ENCODE measurements at places on chromosomes 1 and 21.

DNA sequence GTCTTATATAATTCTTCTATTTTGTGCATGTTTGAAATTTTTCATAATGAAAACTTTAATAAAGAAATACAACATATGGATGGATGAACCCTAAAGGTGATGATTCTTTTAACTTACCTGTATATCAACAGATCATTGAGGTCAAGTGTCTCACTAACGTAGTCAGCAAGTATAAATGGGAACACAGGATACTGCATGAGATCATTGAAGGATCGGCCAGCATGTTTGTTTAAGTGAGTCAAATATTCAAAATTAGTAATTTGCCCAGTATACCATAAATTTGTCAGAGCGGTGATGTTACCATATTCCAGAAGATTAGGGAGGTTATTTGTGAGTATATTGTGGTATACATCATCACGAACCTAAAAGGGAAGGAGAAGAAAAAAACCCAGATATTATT, 71.0 kb upstream of the GNG4 start:
- no peak for DNase-seq

GRCh38 chr1:227869279-227869842, 53.9 kb downstream of the PRSS38 start:
- DNase-seq, result no peak

- peak; percentile 97 for DNase-seq
Observed at GRCh38 chr1:21573971-21574465, 64.8 kb downstream of the ALPL start.

DNA sequence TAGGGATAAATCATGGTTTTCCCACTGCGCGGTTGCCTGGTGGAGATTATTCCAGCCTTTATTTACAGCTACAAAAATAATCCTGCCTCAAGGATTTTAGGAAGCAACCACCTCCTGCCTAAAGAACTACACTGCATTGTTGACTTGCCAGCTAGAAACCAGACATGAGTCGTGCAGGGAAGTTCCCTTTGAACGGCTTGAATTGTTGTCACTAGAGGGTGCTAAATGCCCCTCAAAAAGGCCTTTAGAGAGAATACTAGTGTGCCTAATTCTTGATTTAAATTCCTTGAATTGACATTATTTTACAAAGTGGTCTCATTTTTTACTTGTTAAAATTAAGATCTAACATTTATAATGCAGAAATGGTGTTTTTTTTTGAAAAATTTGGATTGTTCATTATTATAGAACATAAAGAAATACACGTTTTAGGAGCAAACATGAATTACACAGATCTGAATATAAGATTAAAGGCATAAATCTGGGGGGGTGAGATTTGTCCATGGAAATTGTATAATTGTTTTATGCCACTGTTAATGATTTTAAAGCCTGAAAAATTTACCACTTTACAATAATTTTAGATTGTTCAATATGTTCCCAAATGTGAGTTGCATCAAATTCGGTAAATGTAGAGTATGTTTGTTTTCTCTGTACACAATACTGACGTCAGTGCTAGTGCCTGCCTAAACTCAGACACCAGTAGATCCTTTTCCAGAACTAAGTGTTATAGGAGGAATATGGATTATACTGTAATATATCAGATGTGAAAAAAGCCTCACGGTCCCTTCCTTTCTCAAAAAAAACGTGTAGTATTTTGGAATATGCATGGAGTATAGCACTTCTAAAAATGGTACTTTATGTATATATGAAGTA, 7.6 kb upstream of the ERG start:
- DNase-seq, result peak; percentile 13

GRCh38 chr1:223153177-223154119, 10.4 kb upstream of the TLR5 start:
- no peak for DNase-seq

DNA sequence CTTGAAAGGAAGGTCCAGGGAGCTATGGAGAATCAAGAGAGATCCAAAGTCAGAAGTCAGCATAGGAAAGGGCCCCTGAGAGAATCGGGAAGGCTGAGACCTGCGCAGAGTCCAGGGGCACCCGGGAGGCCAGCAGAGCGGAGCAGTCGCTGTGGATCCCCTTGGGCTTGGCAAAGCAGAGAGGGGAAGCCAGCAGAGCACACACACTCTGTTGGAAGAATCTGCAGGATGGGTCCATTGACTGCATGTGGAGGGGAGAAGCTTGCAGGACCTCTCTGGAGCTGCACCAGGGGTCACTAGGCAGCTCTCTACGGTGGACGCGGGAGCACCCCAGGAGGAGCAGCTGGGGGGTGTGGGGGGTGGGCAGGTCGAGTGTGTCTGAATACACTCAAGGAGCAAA, 6.4 kb downstream of the RIPK4 start:
- DNase-seq, result no peak

GRCh38 chr1:166944186-166944967, 31.0 kb downstream of the ILDR2 start:
- DNase-seq, result no peak

DNA sequence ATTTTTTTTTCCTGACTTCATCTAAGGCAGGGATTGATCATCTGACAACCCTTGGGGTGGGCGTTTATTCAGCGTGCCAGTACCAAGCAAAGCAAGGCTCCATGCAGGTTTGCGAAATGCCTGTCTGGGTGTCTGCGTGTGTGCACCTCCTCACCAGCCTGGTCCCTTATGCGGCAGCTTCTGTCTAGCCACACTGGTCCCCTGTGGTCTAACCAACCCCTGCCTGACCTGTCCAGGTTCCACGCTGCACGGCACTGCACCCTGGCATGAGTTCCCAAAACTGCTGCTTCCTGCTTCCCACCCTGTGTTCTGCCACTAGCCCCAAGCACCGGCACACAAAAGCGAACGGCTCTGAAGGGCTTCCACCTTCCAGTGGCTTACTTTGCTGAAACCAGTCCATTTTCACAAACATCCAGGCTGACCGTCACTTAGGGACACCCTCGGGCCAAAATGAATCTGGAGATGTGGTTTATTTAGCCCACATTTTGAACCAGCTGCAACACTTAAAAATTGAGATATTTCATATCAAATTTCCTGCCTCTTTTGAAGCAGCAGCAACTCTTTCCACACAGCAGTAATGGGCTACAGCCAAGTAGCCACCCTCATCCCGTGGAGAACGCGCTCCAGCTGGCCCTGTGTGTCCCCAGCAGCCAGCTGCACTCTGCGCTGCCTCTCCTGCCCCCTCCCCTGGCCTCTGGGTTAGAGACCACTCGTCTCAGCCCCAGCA, 55.7 kb downstream of the HLCS start:
- no peak for DNase-seq

GRCh38 chr21:38321568-38321967, 64.8 kb downstream of the KCNJ15 start:
- DNase-seq, result no peak

- no peak for DNase-seq
Observed at GRCh38 chr21:45248893-45249381, 38.8 kb downstream of the POFUT2 start.

DNA sequence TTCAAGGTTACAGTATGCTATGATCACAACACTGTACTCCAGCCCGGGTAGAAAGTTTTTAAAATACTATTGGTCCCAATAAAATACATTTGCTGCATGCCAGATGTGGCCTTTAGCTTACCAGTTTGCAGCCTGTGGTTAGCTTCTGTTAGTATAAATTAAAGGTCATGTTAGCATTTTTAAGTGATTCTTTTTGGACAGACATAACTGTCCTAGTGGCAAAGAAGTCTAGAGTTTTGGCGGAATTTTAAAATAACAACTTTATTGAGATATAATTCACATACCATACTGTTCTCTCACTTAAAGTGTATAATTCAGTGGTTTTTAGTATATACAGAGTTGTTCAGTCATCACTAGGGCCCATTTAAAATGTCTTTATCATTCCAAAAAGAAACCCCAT, 24.3 kb upstream of the TMEM39B start:
- no peak for DNase-seq

GRCh38 chr1:91757763-91758460, 128.0 kb downstream of the TGFBR3 start:
- DNase-seq, result no peak

DNA sequence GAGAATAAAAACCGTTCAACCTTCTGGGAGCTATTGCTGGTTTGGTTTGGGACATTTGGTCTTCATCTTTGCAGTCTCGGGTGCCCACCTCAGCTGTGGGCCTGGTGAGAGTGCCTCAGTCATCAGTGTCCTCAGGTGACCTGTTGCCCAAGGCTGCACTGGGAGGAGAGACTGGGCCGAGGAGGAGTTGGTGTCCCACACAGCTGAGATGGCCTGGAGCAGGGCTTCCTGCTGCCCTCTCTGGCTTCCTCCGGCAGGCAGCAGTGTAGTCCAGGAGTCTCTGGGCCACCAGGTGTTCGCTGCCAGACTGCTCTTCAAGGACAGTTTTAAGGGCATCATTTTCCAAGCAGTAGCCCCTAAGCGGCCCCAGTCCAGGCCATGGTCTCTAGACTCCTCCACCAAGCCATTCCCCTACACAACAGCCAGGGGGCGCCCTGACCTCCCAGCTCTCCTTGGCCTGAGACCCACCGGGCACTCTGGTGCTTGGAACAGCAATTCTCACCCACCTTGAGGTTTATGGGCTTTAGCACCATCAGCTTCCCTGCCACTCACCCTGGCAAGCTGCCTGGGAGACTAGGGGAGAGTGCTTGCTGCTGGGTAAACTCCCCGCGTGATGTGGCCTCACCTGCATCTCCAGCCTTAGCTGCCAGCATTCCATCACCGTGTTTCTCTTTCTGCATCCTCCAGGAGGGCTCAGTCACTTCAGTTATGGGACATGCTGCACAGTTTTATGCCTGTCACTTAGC, 9.1 kb upstream of the SYTL1 start:
- no peak for DNase-seq

- no peak for DNase-seq
Observed at GRCh38 chr1:46705408-46705807, 13.5 kb downstream of the EFCAB14 start.

GRCh38 chr1:20112279-20113000, 6.9 kb downstream of the PLA2G2D start:
- no peak for DNase-seq

- DNase-seq, result no peak
Observed at GRCh38 chr1:200969726-200970561, 53.6 kb downstream of the KIF21B start.
